ENCODE measurements at places on chromosomes 4 and X.

DNA sequence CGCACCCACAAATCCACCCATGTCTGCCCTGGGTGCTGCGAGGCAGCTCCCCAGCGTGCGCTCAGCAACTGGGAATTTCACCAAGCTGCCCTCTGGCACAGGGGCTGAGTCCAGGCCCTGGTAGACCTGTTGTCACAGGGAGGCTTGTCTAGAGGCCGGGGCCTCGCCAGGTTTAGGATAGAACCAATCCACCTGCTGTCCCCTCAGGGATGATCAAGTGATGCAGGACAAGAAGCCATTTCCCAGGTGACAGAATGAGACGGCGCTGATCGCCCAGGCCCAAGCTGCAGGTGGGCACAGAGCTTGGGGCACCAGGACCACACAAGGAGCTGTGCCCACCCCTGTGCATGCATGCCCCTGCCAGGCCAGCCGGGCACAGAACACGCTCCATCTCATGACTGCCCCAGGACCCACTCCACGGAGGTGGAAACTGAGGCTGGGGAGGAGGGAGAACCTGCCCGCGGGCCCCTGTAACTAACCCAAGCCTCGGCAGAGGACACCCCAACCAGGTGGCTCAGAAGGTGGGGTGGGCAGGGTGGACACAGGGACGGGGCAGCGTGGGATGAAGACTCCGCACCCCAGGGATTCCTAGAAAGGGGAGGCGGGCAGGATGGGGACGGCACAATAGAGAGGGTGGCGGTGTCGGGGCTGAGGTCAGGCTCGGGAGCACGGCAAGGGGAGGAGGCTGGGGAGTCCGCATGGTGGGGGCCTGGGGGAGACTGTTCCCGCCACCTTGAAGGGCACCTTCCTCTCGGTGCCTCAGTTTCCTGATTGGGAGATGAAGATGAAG lies 78.0 kb downstream of the ZFYVE28 start:
- DNase-seq = no peak

- no peak for DNase-seq
Observed at GRCh38 chr4:137768196-137768595, 235.9 kb upstream of the PCDH18 start.

GRCh38 chr4:80459918-80460473 lies 124.5 kb downstream of the CFAP299 start:
- no peak for DNase-seq

DNA sequence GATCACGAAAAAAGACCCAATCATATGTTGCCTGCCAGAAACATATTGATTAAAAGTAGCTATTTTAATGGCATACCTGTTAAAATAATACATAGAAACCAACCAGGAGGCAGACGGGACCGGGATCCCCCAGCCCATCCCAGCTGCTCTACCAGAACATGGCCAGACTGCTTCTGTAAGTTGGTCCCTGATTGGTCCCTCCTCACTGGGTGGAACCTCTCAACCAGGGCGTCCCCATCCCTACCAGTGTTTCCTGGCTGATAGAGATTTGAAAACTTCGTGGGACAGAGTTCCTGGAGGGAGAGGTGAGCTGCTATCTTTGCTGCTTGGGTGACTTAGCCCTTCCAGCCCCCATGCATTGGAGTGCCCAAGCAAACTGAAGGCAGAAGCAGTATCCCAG lies 256.2 kb downstream of the TRAM1L1 start:
- no peak for DNase-seq

DNA sequence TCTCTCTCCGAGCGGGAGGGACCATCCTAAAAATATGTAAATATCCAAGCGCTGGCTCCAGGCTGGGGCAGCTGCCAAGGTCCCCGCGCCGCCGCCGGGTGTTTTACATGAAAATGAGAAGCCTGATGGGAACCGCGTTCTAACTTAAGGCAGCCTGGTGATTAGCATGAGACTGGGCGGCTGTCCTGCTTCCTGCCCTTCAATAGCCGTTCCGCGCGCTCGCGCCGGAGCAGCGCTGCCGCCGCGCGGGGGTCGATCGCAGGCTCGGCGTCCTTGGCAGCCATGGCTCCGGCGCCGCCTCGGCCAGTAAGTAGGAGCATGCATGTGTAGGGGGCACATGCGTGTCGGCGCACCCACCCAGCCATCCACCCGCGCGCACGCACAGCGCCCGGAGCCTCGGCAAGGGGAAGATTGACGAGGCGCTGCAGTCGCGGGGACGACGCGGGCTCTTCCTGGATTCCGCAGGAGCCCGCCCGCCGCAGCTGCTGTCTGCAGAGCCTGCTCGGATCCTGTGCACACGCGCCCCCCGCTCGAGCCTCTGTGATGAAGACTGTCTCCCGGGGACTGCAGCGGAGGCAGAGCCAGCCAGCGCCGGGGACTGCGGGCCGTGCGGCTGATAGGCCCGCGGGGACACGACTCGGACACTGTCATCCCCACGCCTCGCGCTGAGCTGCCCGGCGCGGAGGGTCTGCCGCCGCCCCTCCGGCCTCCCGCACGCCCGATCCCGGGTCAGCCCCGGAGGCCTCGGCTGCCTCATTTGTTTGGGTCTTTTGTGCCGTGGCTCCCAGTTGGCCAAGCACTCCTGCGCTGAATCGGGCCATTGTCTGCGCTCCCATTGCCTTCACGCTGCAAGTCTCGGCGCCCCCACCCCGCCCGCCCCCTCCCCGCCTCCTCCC lies 734 bp downstream of the STOX2 start:
- DNase-seq = peak; percentile 41

- DNase-seq = no peak
Observed at GRCh38 chr4:18012134-18012806, 9.3 kb downstream of the LCORL start.

GRCh38 chrX:149825424-149825823 lies 43.7 kb downstream of the MAGEA9 start:
- no peak for DNase-seq

DNA sequence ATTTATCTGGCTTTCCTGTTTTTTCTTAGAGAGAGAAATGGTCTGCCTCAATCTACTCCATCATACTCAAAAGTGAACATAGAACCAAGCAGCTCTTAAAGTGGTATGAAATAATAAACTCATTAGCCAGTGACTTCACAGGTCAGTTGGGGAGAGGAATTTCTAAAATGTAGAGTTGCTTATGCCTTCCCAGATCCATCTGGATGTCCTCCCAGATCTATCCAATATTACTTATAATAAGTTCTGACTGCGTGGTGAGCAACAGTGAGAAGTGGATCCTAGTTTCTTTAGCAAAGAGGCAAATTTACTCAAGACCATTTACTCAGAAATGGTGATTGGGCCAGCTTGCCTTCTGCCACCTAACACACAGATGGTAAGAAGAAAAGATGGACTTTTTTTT lies 748.0 kb downstream of the PCDH18 start:
- DNase-seq = no peak

DNA sequence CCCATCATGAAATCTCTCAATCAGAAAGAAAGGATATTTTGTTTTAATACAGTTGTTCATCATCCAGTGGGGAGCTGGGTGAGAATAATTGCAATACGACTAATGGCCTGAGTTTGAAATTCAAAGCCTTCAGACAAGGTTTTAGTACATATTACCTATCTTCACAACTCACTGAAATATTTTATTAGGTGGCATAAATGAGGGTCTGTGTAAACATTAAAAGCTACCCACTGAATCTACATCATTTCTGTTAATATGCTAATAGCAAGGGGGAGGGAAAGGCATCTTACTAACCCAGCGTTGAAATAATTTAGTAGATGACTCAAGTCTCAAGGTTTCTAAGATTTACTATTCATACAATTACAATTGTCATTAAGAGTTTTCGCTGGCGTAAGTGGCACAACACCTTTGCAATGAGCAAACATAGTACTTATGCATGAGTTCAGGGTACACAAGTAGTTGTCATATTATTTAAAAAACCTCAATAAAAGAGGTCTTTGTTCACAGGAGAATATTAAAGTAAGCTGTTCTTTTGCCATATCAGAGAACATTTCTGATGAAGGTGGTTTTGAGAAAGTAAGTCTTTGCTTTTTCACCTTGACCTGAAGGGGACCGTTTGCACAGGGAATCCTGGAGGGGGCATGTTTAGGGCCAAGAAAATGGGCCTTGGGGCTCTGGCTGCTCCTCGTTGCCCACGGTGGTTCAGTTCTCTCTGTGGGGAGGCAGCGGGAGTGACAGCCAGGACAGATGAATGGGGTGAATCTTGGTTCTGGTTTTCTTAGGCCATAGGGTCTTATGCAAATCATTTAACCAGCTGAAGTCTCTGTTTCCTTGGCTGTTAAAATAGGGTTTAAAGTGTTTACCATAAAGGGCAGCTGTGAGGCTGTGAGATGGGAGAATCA lies 4.5 kb upstream of the RHOH start:
- no peak for DNase-seq

DNA sequence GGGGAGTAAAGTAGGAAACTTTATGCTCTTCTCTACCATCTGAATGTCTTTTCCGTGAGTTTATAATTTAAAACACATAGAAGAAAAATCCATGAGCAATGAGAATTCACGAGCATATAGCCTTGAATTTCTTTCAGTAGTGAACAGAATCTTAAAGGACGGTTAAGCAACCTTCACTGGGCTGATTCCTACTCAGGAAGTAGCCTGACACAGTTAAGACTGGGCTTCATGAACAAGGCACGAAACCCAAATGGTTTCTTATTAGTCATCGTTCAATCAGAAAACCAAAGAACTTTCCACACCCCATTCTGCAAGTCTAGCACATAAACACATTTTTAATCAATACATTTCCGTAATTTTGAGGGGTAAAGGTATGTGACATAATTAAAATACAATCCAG lies 95.8 kb downstream of the SH3KBP1 start:
- peak; percentile 43 for DNase-seq

DNA sequence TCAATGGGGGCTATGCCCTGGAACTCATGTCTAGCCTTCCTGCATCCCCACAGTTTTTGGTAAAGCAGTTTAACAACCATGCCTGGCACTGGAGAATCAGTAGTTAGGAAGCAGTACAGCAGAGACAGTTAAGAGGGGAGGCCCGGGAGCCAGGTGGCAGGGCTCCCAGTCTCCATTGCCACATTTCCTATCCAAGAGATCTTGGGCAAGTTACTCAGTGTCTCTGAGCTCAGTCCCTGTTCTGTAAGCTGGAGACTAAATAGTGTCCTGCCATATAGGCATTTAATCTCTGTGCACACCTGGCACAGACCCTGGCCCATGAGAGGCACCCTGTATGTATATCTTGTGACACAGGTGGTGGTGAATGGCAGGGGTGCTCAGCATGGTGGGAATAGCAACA lies 156.1 kb upstream of the EOLA2 start:
- DNase-seq = peak; percentile 26

DNA sequence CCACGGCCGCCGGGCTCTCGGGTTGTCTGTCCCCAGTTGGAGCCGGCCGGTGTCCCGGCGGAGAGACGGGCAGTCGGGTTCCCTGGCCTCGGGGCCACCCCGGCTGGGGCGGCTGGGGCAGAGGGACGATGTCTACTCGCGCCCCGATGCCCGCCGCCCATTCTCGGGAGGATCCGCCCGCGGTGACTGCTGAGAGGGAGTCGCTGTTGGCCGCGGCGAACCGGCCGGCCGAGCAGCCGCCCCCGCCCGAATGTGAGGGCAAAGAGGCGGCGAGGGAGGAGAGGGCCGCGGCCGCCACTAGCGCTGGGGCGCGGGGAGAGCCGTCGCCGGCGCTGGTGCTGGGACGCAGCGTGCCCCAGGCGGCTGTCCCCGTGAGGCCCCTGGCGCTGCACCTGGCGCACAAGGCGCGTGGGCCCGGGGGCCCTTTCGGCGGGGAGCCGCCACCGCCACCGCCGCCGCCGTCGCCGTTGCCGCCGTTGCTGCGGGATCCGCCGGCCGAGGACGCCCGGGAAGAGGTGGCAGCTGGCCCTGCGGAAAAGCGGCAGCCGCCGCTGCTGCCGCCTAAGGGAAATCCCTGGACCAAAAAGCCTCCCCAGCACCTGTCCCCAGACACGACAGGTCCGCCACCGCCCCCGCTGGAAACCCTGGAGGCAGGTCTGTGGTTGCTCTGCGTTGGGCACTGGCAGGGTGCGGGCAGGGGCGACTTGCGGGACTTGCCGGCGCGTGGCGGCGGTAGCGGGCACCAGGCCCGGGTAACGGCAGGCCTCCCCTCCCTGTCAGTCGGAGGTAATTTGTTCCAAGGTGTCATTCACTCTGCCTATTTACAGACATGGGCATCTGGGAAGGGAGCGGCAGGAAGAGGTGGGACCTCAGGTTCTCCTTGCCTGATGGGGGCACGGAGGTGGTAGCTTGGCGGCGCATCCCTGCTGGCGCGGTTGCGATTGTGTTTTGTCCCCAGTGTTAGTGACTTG lies 739 bp downstream of the LARP1B start:
- DNase-seq = peak; percentile 71

DNA sequence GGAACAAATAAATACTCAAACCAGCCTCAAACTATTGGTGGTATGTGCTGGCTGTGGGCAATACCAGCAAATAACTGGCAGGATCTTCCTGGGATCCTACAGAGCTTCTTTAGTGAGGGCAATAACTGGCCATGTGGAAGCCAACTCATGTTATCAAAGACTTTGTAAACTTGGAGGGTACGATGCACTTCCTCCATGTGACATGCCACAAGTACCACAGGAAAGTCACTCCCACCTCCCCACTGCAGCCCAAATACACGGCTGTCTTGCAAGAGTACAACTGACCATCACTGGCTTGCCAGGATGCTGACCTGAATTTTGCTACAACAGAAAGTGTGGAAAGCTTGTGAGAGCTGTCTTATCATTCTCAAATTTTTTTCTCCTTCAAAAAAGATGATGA lies 93.3 kb upstream of the MAML3 start:
- no peak for DNase-seq

- no peak for DNase-seq
Observed at GRCh38 chrX:96987228-96987627, 103.5 kb downstream of the RPA4 start.

- no peak for DNase-seq
Observed at GRCh38 chrX:27918799-27919198, 62.5 kb downstream of the DCAF8L1 start.

DNA sequence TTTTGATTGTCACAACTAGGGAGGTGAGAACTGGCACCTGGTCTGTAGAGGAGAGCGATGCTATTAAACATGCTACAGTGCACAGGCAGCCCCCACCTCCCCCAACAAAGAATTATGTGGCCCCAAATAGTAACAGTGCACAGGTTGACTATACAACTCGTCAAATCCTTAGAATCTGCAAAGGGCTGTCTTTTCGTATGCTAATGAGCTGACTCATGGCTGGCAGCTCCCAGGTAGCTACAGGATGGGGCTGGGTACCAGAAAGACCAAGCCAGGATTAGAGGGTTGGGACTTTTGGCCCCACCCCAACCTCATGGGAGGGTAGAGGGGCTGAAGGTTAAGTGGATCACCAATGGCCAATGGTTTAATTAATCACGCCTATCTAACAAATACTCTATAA lies 104.7 kb upstream of the SORBS2 start:
- DNase-seq = no peak

GRCh38 chr4:54659313-54659712 lies 1.6 kb downstream of the KIT start:
- no peak for DNase-seq
